Activated T-helper 1 cell treated with anti-CD3 and anti-CD28 coated beads, Interleukin-2, amount 50 U/mL, for 16 hours (primary cell): ENCODE measurements at places on chromosomes 1 and 21.

GRCh38 chr1:156080863-156081179 is 1.4 kb downstream of the MEX3A start:
- DNase-seq: no peak

DNA sequence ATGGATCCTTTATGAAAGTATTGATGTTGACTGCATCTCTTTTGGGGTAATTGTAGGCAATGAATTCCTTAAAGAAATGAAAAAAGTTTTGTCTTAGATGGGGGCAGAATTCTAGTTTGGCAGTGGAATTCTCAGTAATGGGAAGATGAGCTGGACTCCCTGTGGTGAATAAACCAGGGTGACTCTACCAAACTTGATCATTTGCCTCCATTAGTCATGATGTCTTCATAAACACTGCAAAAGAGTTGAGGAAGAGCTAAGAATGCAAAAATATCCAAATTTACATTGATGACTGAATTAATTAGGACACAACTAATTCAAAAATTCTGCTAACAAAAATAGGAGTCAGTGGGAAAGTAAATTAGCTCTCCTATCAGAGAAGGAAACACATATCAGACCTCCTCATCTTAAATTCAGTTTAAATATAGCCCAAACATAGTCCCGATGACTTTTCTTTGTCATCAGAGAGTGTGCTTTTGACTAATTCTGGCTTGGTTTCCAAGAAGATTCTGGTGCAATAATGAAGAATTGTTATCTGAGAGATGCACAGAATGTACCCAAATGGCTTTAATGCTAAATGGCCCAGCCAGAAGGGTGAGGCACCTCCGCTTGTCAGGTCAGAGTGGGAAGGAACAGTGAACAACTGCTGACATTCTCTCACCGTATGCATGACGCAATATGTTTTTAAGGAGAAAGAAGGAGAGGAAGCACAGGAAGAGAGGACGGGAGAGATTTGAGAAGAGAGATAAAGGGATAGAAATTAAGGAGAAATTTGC is 525.1 kb downstream of the LMO4 start:
- DNase-seq: no peak

DNA sequence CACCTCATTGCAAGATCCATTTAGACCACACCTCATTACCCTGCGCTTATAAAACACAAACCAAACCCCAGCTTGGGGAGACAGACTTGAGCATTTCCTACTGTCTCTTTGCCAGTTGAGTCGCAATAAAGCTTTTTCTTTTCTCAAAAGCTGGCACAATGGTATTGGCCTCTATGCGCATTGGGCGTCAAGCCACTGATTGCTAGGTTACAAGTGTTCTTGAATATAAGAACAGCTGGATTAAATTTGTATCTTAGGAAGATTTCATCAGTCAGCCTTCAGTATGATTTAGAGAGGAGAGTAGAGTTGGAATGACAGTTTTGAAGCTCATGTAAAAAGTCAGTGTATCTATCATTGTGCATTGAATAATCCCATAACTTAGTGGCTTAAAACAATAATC is 84.9 kb upstream of the RAB4A start:
- no peak for DNase-seq

GRCh38 chr1:215321802-215322201 is 239.3 kb downstream of the KCNK2 start:
- DNase-seq: no peak

DNA sequence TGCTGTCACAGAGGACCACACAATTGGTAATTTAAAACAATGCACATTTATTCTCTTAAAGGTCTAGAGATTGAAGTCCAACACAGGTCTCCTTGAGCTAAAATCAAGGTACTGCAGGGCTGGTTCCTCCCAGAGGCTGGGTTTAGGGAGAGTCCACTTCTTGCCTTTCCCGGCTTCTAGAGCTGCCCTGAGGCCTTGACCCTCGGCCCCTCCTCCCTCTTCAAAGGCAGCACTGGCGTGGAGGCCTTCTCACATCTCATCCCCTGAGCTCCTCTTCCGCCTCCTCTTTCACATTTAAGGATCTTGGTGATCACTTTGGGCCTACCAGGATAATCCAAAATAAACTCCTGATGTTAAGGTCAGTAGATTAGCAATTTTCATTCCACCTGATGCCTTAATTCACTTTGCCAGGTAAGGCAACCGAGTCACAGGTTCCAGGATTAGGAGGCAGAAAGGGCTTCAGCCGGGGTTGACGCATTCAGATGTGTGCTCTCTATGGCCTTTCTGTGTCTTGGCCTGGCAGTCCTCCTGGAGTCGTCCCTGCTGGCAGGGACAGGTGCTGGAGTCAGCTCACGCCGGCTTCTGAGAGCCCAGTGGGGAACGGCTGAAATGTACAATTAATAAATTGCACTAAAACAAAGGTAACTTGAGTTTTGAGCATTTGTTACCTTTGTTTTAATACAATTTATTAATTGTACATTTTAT is 61.2 kb upstream of the ABCG1 start:
- no peak for DNase-seq

GRCh38 chr1:93565496-93566206 is 116.0 kb downstream of the BCAR3 start:
- DNase-seq: no peak

- no peak for DNase-seq
These were observed 464.5 kb downstream of the KCNT2 start for GRCh38 chr1:196143602-196144342.

GRCh38 chr1:21020151-21020550 is 156.5 kb downstream of the EIF4G3 start:
- DNase-seq: no peak

DNA sequence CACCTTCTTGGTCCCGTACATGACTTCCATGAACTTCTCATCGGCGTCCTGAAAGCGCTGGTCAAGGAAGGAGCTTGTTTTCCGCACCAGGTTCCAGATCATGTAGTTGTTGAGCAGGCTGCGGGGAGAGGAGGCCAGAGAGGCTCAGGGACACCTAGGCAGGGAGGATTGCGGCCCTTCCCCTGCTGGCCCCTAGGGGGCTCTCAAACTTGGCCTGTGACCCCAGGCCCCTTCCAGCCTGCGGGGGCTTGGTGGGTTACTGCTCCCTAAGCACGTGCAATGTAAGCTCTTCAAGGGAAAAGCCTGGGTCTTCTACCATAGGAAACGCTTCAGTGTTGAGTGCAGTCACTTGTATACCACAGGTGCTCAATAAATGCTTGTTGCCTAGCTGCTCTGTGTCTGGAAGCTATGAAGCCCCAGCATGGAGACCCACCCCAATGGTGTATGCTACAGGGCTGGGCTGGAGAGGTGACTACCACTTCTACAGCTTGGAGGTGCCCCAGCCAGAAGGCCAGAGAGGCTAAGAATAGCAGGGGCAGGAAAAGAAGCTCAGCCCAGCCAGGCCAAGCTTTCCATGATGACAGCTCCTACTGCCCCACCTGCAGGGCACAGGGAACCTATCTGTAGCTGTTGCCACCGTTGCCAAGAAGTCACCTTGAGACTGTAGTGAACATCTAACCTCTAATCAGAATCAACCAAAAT is 45.1 kb downstream of the ECE1 start:
- DNase-seq: no peak

DNA sequence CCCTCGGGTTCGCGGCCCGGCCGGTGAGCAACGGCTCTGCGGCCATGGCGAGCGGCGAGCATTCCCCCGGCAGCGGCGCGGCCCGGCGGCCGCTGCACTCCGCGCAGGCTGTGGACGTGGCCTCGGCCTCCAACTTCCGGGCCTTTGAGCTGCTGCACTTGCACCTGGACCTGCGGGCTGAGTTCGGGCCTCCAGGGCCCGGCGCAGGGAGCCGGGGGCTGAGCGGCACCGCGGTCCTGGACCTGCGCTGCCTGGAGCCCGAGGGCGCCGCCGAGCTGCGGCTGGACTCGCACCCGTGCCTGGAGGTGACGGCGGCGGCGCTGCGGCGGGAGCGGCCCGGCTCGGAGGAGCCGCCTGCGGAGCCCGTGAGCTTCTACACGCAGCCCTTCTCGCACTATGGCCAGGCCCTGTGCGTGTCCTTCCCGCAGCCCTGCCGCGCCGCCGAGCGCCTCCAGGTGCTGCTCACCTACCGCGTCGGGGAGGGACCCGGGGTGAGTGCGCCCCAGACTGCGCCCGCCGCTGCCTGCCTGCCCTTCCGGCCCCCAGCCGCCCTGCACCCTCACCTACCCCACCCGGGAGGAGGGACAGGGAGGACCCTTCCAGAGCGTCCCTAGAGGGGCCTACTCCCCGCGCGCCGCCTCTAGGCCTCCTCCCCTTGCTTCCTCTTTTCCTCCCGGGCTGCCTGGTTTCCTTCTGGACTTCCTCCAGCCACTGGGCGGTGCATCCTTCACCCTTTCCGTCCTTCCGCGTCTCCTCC is at the start of gene RNPEP:
Gene RNPEP, plus strand, starts transcription at position 26 of the 757 bp plus-strand sequence. Its CDS starts 19 bp downstream, at position 45.
- peak; percentile 45 for DNase-seq

DNA sequence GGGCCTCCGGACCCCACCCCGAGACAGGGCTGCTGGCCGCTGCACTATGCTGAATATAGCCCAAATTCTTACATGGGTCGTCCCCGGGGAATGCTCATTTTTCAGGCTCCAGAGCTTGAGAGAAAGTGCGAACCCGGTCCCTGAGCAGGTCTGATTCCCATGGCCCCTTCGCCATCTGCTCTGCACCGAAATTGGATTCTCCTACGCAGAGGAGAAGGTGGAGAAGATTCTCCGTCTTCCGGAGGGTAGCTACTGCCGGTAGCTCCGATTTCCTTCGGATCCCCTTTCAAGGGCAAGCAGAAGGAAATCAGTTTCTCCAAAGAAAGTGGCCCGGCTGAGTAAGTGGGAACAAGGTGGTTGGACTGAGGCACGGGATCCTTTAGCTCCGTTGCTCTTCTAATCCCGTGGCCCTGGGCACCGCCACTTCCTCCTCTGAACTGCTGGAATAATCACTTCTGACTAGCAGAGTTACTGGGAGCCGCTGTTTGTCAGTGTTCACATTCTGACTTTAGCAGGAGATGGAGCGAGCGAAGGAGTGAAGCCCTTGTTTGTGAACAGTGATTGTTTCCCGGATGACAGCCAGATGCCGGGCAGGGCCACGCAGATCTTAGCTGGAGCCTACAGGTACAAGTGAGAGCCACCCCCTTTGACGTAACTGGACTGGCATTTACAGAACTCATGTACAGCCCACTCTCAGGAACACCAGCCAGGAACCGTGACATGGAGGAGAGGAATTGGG is 1.1 kb upstream of the ZNF496 start:
- DNase-seq: no peak

DNA sequence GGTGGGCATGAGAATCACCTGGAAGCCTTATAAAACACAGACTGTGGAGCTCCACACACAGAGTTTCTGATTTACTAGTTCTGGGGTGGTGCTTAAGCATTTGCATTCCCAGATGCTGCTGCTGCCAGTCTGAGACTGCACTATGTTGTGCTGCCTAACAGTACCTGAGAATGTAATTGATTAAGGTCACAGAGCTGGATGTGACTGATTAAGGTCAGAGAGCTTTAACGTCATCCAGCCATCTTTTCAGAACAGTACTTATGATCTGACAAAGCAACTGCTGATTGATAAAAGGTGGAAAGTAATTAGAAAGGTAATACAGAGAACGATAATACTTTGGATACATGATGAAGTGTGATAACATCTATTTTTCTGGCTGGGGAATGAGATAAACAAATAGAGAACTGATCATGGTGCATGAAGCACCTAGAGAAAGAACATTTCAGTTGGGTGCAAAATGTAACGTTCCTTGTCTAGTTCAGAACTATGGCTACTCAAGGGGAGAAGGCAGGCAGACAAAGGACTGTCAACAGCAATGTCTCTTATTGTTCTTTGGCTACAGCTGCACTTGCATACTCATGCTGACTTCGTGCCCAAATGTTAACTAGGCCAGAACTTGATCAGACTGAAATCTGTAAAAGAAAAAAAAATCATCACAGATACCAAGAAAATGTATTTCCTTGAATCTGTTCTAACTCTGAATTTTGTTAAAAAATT is 3.7 kb upstream of the UCK2 start:
- no peak for DNase-seq

DNA sequence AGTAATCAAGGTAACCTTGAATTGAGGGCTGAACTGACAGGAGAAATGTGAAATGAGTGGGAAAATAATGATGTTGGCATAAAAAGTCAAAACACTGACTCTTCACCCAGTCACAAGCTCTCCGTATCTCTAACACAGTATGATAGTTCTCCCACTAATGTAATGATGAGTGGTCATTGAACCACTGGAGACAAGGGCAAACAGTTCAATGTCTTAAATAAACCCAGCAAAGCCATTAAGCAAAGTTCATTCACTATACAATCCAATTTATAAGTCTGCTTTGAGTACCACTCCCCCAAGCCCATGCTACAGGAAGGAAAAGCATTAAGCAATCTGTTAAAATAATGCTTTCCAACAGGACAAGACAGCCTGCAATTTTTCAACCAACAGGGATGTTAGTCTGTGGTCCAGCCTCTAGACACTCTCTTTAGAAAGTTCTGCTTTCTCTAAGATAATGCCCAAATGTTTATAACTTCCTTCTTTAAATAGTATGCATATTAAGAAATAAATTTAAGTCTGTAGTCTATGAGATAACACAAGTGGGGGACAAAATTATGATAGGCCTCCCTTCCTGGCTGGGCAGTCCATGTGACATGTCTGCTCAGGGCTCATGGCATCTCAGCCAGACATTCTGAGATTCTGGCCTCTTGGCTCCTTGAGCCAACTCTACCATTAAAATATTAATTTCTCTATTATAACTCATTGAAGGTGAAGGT is 25.5 kb upstream of the DDAH1 start:
- no peak for DNase-seq
